ENCODE measurements at places on chromosomes 11 and 22.

- DNase-seq = no peak
Observed at GRCh38 chr22:41257696-41258095, 17.0 kb upstream of the CHADL start.

- no peak for DNase-seq
Observed at GRCh38 chr11:78034623-78035022, 11.5 kb upstream of the KCTD14 start.

- DNase-seq = no peak
Observed at GRCh38 chr11:1503708-1504104, 17.1 kb upstream of the MOB2 start.

DNA sequence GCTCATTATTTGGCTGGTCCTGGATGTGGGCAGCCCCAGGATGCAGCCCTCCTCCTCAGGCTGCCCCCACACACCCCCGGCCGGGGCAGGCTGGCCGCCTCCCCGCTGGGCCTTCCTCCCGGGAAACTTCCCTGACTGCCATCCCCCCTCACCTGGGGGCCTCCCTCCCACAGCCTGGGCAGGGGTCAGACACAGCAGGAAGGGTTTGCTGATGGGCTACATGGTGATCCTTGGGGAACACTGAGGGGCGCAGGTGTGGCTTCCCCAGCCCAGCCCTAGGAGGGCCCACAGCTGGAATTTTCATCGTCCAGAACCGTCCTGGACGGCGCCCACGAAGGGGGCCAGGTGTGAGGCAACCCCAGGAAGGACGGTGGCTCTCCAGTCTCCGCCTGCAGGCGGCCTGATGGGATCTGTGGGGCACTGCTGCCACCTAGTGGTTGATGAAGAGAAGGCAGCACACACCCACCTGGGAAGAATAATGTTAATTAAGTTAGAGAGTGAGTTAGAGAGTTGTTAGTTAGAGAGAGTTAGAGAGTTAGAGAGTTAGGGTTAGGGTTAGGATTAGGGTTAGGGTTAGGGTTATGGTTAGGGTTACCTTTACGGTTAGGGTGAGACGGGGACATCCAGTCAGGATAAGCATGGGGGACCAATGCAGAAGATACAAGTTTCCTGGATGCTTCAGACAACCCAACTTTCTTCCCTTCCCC lies 75.9 kb upstream of the PRR5 start:
- peak; percentile 54 for DNase-seq

DNA sequence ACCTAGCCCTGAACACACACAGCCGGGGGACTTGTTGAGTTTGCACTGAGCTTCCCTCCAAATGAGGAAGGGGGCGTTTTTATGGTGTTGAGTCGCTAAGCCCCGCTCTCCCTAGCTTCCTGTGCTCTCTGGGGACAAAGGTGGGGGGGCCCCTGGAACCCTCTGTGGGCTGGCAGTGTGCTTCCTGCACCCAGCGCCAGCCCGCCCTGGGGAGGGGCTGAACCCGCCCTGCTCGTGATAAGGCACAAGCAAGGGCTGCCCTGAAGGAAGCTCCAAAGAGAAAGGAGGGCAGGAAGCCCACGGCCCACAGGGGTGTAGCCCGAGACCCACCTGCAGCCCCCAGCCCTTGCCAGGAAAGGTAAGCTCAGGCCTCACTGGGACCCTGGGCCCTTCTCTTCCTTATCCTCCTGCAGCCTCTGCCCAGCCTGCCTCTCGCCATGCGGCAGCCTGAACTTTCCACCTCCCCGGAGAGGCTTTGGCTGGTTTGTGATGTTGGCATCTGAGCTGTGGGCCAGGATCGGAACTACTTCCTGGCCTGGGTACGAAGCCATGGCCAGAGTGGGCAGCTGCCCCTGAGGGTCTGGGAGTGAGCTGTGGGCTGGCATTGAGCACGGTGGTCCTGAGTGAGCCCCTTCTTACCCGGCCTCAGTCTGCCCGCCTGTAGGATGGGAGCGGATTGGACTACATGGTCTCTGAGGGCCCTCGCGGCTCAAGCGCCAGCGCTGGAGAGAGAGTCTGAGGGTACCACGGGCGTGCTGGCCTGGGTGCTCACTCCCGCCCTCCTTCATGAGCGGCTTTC lies at the start of gene FERMT3:
Gene FERMT3, plus strand, starts transcription at position 265 of the 799 bp plus-strand sequence. CDS start 644 bp downstream, outside the sequence.
- peak; percentile 96 for DNase-seq

- no peak for DNase-seq
Observed at GRCh38 chr11:122046846-122047245, 69.2 kb downstream of the BLID start.

- DNase-seq = no peak
Observed at GRCh38 chr11:44246726-44247125, 63.2 kb downstream of the ALX4 start.

DNA sequence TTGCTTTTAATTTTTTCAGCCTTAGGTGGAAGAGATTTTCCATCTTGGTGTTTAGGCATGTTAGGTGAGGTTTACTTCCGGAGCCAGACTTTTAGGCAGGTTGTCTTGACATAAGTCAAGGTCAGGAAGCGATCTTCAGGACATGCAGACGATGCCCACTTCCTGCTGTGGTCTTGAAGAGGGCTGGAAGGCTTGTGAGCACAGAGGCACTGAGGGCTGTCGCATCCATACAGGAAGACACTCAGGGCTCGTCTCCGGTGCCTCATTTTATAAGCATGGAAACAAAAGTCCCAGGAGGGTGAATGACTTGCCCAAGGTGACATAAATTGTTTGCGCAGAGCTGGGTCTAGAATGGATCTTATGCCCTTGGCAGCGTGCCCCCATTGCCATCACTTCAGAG lies 30.8 kb downstream of the MARK2 start:
- peak; percentile 57 for DNase-seq

- peak; percentile 93 for DNase-seq
Observed at GRCh38 chr11:62728171-62728988, at the start of gene TTC9C. Gene TTC9C (plus strand): TSS chr11:62728486. CDS start chr11:62728849, 363 bp downstream.

GRCh38 chr22:47337161-47337621 lies 574.7 kb downstream of the TBC1D22A start:
- no peak for DNase-seq

DNA sequence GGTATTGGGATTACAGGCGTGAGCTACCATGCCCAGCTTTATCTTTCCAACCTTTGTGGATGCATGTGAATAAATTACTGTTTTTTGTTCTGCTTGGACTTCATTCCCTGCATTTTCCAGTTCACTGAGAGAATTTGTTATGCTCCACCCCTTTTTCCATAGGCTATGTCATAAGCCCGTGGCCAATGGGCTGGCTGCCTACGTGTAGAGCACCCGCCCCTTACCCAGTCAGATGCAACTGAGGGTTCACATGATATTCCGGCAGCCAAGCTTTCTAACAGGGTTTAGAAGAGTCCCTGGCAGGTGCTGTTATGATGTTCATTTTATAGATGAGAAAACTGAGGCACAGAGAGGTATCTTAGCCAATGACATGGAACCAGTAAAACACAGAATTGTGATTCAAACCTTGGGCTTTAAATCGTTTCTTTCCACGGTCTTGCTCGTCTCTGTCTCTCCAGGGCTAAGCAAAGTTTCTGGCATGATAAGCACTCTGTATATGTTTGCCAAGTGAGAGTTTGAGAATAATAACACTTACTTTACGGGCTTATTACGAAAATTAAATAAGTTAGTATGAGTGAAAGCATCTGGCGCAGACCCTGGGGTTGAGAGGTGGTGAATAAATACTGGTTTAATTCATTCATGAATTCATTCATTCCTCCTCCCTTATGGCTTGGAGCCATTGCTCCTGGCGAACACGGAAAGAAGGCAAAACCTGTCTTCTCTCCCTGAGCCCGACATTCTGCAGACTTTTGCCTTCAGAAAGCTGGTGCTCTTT lies 42.4 kb upstream of the RASD2 start:
- no peak for DNase-seq

- no peak for DNase-seq
Observed at GRCh38 chr11:64438986-64439771, 80.2 kb downstream of the RPS6KA4 start.

DNA sequence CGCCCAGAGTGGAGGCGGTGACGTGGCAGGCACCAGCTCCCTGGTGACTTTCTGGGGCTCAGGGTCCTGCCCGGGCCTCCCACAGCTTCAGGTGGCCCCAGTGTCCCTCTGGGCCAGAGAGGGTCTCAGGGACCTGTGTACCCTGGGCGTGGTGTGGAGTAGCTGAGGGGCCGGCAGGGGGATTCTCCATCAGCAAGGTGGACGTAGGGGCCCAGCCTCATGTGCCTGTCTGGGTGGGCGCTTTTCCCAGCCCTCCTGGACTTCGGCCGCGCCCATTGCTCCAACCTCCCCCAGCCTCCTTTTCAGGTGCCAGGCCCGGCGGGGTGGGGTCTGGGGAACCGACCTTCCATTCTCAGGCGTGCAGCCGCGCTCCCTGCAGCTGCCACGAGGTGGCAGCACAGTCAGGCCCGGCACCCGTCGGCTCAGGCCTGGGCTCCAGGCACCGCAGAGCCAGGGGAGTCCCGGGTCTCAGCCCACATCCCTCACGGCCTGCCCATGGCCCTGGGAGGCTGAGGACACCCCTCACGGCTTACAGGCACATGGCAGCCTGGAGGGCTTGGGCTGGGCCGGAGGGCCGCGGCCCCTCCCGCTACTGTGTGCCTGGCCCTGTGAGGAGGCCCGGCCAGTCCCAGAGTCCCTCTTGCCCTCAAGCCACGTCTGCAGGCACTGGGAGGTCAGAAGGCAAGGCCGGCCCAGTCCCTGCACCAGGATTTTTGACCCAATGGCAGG lies 19.9 kb upstream of the MUC5B start:
- DNase-seq = peak; percentile 53

DNA sequence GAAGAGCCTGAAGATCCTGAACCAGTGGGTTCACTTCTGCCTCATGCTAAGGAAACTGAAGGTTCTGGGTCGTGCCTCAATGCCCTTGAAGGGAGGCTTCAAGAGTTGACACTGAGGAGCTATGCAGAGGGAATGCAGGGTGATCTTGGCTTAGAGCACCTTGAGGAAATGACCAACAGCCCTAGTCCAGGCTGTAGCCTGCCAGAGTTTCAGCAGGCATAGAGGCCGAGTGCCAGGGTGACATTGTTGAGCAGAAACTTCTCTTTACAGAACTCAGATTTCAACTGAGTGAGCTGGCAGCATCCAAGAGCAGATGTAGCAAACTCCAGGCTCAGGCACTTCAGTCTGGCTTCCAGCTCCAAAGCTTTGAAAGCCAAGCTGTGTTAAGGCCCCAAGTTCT lies 23.1 kb upstream of the CAPRIN1 start:
- no peak for DNase-seq

- peak; percentile 19 for DNase-seq
Observed at GRCh38 chr11:11731311-11732083, 109.7 kb upstream of the GALNT18 start.

DNA sequence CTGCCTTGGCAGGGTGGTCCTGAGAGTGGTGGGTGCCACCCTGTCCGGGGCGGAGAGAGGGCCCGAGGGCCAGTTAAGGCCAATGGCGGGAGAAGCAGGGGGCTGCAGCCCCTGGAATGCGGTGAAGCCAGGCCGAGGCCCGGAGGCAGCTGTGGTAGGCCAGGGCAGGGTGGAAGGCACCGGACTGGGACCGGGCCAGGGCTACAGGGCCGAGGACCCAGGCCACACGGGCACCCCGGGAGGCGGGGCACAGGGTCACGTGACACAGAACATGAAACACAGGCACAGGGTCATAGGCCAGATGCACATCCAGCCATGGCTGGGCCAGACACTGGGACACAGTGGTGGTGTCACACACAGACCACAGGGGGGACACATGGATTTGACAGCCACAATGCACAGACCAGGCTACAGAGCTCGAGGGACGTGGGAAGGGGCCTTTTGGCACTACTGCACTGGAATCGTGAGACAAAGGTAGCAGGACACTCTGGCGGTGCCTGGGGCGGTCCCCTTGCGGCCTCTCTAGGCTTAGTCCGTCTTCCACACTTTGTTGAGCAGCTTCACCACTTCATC lies 2.8 kb downstream of the SLC25A1 start:
- no peak for DNase-seq

DNA sequence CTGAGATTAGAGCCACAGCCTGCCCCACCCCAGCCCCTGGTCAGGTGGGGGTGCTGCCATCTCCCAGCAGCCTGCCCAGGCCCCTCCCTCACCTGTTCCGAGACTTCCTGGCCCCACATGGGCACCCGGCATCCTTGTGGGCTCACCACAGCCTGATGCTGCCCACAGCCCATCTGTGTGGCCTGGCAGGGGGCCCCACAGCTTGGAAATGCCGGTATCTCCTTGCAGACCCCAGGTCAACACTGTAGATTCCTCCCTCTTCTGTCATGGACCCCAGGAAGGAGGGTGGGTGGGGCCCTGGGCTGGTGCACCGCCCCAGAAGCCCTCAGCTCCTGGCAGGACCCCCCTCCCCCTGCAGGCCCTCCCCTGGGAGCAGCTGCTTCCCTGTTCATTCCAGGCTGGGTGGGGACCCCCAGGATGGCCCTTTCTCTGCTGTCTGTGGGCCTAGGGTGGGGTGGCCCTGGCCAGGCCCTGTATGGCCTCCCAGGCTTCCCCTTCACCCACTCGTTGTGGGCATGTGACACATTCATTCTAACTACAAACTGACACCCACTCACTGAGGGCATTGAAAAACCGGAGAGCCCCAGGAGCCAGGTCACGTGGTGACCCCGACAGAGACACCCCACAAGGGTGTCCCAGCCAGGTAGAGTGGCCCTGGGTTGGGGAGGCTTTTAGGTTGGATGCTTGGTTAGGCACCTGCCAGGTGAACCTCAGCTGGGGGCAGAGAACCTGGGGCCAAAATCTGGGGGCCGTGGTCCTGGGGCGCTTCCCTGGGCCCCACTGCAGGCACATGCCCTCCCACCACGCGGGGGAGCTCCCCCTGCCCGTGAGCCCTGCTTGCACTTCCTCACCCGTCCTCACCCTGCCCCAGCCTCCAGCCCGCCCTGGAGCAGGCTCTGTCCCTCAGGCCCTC lies 44.1 kb upstream of the CCDC188 start:
- DNase-seq = no peak

DNA sequence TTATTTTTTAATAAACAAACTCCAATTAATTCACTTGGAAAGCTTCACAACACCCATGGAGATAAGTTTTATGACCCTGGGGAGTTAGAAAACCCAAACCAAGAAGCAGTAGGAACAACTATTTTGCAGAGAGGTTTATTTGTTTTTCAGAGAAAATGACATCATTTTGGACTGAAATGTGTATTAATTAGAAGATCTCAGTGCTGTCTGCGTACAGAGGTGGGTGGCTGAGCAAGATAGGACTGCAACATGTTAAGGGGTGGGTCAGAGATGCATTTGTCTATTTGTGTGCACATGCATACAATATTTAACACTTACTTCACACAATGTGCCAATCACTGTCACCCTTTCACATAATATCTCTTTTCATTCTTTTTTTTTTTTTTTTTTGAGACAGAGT lies 1.1 kb downstream of the SCGB1A1 start:
- DNase-seq = no peak
